Transverse colon (tissue), 4 donors: ENCODE measurements at places on chromosomes 5 and 9. TPM values are rescaled to one million over a fixed set of nuclear protein-coding genes. Genes with fewer than 3 reads are reported as not detected.

Gene ANKRD18A
- total RNA-seq: 5.6 TPM

Gene IFNE
- total RNA-seq: not detected

Gene FRMD3
- total RNA-seq: 37.0 TPM

DNA sequence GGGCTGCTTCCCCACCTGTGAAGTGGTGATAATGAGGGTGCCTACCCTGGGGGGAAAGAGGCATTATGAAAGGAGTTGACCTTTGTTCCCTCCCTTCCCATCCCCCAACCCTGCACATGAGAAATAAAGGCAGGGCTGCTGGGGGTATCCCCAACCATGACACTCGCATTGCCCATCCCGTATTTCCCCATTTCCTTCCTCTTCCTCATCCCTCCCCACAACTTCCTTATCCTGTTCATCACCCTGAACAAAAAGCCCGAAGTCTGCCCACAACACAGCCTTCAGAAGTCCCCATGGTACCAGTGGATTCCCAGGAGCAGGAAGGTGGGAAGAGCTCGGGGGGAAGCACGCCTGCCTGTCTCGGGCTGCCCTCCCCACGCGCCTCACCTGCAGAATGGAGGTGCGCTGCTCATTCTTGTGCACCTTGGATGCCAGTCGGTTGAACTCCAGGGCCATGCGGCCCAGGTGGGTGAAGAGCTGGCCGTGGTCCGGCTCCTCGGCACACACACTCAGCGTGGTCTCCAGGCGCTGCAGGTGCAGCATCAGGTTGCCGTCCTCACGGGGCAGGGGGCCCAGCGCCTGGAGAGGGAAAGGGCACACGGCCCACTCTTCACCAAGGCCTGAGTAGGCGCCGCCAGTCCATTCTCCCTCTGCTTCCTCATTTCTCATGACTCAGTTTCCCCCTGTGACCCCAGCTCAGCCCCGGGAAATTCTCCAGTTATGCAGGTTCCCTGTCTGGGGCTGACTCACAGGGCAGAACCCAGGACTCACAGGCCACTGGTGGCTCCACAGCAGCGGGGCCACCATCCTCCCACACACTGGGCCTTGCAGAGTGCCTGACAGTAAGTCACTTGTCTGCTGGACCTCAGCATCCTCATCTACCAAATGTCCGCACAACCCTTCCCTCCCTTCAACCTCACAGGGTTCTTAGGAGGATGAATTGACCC lies 24.2 kb downstream of the TNIP1 start:
- no peak for DNase-seq

DNA sequence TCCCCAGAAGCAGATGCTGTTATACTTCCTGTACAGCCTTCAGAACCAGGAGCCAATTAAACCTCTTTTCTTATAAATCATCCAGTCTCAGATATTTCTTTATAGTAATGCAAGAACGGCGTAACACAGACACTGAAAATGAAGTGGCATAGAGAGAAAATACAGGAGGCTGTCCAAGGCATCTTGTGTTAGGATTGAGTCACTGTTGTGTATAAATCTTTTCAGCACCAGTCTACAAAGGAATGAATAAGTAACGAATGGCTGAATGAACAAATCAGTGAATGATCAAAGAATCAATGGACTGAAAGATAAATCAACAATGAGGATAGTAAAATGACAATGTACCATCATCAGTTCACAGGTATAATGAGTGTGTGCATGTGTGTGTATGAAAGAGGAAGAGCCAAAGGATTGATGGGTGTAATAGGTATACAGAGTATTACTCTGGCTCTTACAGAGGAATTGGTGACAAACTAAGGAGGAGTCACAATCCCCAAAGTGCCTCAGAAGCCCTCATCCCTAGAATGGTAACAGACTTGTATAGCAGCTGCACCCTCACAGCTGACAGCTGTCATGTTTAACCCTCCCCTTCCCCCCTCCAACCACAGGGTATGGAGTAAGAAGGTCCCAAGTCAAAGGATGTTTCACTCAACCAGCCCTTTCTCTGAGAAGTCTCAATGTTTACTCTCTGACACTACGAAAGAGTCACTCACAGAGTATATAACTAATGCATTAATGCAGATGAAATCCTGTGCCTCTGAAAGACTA lies 29.8 kb upstream of the MIER3 start:
- no peak for DNase-seq
